ENCODE measurements at places on chromosomes 12 and 14.

GRCh38 chr12:68699486-68699885 is 12.7 kb downstream of the NUP107 start:
- no peak for DNase-seq

- no peak for DNase-seq
Measured at GRCh38 chr12:3757261-3757660, 4.4 kb upstream of the CRACR2A start.

- DNase-seq: peak; percentile 64
Measured at GRCh38 chr12:22562036-22563028, 18.0 kb upstream of the C2CD5 start.

DNA sequence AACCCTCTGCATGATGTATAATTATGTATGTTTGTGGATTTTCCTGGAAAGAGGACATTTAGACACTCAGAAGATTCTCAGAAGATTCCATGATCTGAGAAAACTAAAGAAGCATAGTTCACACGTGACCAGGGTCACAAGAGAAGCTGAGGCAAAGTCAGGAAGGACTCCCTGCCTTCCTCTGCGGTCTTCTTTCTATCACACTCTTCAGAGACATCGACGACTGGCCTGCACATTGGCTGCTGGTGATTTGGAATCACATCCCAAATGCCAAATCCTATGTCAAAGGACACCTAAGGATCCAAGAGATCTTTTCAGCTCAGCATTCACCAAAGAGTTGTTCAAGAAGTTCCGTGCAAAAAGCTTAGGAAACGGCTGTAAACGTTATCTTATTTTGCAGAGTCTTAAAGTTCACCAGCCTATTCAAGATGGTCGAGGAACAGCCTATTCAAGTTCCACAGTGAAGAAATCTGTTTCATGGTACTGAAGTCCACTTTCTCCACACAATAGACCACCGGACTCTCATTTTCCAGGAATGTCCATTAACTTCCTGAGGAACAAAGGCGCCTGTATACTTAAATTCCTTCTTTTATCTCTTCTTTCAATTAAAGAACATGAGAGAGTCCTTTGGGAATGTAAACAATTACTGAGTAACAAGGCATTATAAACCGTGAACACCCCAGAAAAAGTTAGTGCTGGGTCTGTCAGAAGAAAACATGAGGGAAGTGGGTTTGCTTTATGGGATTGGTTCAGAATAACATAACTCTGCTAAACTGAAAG is 42.1 kb downstream of the IGF1 start:
- DNase-seq: no peak

- no peak for DNase-seq
Measured at GRCh38 chr14:67268426-67269150, 27.4 kb downstream of the PALS1 start.

DNA sequence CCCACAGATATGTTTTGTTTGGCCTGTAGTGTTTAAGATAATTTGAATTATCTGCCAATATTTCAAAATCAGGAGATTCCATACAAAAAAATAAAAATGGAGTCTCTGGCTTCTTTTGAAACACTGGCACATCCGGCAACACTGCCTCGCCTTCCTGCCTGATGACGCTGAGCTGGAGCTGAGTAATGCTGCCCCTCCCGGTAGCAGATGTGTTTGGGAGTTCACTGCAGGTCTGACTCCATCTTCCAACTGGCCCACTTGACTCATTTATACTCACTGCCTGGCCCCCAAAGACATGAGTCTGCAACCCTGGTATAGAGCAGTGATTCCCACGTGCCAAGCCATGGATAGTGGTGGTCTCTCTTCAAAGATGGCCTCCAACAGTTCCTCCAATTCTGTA is 7.4 kb downstream of the CIT start:
- DNase-seq: no peak

DNA sequence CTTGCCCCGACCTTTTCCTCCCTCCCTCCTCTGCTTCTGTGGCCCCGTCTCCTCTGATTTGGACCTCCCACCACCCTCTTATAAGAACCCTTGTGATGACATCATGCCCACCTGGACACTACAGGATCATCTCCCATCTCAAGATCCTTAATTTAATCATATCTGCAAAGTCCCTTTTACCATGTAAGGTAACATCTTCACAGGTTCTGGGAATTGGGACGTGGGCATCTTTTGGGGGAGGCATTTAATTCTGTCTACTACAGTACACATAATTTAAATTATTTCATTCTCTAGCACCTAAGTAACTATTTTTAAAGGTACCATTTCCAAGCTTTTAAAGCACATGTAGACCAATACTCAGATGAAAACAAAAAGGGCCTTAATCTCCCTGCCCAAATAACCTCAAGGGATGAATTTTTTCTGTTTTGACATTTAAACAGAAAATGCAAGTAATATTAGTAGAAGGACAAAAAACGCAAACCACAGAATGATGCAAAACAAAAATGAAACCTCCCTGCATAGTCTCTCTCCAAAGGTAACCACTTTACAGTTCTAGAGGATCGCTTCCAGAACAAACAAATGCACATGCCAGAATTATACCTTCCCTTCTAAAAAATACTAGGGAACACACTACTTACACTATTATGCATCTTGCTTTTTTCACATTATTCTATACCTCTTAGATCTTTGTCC is 222.1 kb downstream of the AACS start:
- no peak for DNase-seq

DNA sequence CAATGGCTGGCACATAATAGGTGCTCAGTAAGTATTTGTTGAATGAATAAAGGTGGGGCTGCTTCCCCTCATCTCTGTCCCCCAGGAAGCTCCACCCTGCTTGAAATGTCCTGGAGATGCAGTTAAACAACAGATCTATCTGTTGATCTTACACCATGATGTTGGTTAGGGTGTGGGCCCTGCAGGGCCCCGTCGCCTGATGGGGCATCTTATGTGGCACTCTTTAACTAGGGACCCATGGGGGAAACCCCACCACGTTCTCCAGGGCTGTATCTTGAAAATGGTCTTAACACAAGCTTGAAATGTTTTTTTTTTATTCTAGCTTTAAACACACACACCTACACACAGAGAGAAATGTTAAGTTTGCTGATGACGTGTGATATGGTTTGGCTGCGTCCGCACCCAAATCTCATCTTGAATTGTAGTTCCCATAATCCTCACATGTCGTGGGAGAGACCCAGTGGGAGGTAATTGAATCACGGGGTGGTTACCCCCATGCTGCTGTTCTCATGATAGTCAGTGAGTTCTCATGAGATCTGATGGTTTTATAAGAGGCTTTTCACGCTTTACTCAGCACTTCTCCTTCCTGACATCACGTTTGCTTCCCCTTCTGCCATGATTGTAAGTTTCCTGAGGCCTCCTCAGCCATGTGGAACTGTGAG is 741.7 kb downstream of the VRK1 start:
- DNase-seq: no peak

DNA sequence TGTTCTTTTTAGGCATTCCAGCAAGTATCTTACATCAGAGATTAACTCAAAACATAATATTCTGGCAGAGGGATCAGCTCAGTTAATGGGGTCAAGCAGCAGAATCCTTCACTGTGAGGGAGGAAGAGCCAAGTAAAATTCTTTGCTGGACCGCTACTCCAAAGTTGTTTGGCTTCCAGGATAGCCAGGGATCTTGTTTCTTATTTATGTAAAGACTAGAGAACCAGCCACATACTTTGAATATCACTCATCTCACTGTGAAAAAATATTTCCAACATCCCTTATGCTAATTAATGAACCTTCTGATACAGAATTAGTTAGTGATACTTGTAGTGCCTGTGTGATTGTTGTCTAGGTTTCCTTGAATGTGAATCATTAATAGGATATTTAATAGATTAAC is 94.2 kb downstream of the PLEKHA5 start:
- no peak for DNase-seq

GRCh38 chr12:112322441-112322840 is 59.8 kb downstream of the HECTD4 start:
- no peak for DNase-seq

DNA sequence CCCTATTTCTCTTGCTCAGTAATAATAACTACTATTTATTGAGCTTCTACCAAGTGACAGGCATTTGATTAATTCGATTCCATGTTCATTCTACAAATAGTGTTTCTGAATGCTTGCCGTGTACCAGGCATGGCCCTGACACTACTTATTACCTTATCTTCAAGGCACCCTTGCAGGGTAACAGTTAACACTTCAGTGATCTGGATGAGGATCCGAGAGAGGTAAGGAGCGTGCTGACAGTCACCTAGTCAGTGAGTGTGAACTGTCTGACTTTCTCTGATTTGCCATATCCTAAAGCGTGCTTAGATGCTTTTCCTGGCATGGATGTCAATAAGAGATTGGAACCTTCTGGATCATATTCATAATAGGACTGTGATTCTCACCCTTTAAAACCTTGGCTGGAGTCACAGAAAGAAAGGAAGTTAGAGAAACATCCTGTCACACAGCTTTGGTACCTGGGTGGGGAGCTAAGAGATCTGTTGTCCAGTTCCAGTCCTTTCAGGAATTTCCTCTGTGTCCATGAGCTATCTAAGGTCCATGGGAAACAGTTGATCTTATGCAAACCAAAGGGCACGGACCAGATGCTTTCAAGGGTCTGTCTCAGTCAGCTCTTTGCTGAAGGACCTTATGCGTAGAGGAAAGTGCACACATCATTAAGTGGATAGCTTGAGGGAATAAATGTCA is 54.8 kb downstream of the PPFIBP1 start:
- no peak for DNase-seq

GRCh38 chr12:107388263-107388662 is 294.9 kb upstream of the CRY1 start:
- no peak for DNase-seq

DNA sequence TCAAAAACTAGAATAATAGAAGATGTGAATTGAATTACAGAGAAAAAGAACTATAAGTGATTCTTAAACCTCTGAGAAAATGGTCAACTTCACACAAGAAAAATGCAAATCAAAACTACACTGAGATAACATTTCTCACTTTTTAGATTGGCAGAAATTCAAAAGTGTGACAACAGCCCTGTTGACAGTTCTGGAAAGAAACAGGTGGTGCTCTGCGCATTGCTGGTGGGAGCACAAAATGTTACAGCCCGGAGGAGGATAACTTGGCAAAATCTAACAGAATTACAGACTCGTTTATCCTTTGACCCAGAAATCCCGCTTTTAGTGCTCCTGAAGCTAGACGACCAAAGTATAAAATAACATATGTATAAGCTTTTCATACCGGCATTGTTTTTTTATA is 222.5 kb upstream of the CNTN1 start:
- DNase-seq: no peak

Data from NCI-H748 treated with DMSO at 0.1 percent for 48 hours (cell line).